Parietal lobe (tissue), 2 donors: ENCODE measurements at places on chromosomes 3 and 15. TPM values are rescaled to one million over a fixed set of nuclear protein-coding genes. Genes with fewer than 3 reads are reported as not detected.

Gene NTRK3
- total RNA-seq = 95.2 TPM

Gene AADACL2
- total RNA-seq = not detected

Gene CIB2
- 18.8 TPM for total RNA-seq

Gene AP2M1
- 295 TPM for total RNA-seq

Gene FYCO1
- total RNA-seq = 3.1 TPM

Gene PLA2G4E
- not detected for total RNA-seq

Gene SCAPER
- total RNA-seq = 97.0 TPM

Gene NRROS
- 1.6 TPM for total RNA-seq
